Activated B cell treated with CpG ODN at 0.5 μM for 24 hours (primary cell): ENCODE measurements at places on chromosomes 7 and 10.

- DNase-seq: no peak
- no peak overlapping the region for H3K4me3 ChIP-seq
- H3K27me3 ChIP-seq: peaks cover 2% of the 10 kb centered on the region
- no peak overlapping the region for H3K27ac ChIP-seq
- H3K4me1 ChIP-seq: no peaks in the 10 kb centered on the region
Observed at GRCh38 chr10:128629111-128630096, 503.2 kb upstream of the MKI67 start.

GRCh38 chr10:116931806-116932205 lies 73.2 kb downstream of the SHTN1 start:
- DNase-seq: no peak
- no peak overlapping the region for H3K27ac ChIP-seq
- no peaks in the 10 kb centered on the region for H3K27me3 ChIP-seq
- no peaks in the 10 kb centered on the region for H3K4me1 ChIP-seq
- no peak overlapping the region for H3K4me3 ChIP-seq

DNA sequence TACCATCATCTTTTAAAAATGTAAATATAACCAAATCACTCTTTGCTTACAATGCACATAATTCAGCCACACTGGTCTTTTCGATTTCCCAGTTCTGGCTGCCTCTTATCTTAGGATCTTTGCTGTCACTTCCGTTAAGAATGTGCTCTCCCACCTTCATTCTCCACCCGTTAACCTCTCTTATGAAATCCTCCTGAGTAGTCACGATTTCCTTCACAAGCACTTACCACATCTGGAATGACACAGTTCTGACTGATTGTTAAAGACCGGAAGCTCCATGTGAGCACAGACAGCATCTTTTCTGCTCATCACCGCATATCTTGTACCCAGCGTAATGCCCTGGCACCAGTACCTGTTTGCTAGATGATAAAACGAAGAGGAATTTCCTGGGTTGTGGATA lies 84.3 kb downstream of the CUL2 start:
- no peaks in the 10 kb centered on the region for H3K4me1 ChIP-seq
- H3K36me3 ChIP-seq: peaks cover 33% of the 10 kb centered on the region
- H3K4me3 ChIP-seq: no peak overlapping the region
- no peak for DNase-seq
- no peak overlapping the region for H3K27ac ChIP-seq
- no peaks in the 10 kb centered on the region for H3K27me3 ChIP-seq

DNA sequence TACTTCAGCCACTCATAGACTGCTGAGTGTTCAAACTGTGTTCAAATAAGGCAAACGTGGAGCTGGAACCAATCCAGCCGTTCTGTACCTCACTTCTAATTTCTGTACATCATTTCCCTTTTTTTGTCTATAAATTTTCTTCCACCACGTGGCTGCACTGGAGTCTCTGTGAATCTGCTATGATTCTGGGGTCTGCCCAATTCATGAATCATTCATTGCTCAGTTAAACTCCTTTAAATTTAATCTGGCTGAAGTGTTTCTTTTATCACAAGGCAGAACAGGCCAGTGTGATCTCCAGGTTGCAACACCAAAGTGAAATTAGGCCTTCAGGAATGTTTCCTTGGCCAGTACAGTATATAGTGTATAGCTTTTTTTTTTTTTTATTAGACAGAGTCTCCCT lies 53.5 kb downstream of the DNAJC12 start:
- H3K27ac ChIP-seq: peak overlapping the region; percentile 92
- no peak for DNase-seq
- H3K4me1 ChIP-seq: peaks cover 45% of the 10 kb centered on the region
- no peaks in the 10 kb centered on the region for H3K36me3 ChIP-seq
- no peaks in the 10 kb centered on the region for H3K27me3 ChIP-seq

DNA sequence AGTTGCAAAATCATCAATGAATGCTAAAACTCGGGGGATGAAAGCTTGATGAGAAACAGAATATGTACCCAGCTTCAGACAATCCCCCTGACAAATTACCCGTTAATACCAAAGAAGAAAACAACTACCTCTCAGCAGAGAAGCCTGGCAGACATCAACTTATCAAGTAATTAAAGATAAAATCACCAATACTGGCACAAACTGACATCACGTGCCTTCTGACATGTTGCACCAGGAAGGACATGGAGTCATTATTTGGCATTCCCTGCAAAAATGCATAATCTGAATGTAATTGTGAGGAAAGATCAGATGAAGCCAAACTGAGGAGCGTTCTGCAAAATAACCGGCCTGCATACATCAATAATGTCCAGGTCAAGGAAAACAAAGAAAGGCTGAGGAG lies 7.7 kb downstream of the SLIT1 start:
- peaks cover 19% of the 10 kb centered on the region for H3K27me3 ChIP-seq
- H3K36me3 ChIP-seq: no peaks in the 10 kb centered on the region
- DNase-seq: no peak

DNA sequence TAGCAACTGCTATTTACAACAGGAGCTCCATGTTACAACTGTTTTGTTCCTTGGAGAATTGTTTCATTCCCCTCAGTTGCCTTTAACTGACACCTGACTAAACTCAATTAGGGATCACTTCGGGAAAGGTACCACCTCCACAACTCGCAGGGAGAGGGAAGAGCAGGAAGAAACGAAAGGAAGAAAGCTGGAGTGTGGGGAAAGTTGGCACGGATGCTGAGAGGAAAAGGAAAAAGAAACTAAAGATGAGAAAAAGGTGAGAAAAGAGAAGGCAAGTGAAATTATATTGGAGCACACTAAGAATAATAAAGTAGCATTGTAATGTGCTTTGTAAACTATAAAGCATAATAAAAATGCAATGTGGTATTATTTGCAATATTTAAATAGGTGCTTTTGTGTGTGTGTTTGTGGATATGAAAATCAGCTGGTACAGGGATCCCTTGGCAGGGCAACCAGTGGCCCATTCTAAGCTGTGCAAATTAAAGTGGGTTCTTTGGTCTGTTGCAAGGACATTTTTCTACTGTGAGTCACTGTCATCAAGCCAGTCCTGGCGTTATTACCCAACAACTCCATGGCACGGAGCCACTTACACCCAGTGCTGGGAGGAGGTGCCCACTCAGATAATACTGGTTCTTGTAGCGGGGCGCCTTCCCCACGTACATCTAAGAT lies 45.9 kb downstream of the HIPK2 start:
- H3K36me3 ChIP-seq: peaks cover 3% of the 10 kb centered on the region
- DNase-seq: no peak
- no peak overlapping the region for H3K4me3 ChIP-seq
- H3K4me1 ChIP-seq: peaks cover 51% of the 10 kb centered on the region
- H3K27ac ChIP-seq: peak overlapping the region; percentile 20

- no peak overlapping the region for H3K27ac ChIP-seq
- no peak overlapping the region for H3K4me3 ChIP-seq
- H3K27me3 ChIP-seq: peaks cover 4% of the 10 kb centered on the region
- no peaks in the 10 kb centered on the region for H3K4me1 ChIP-seq
- no peaks in the 10 kb centered on the region for H3K36me3 ChIP-seq
Observed at GRCh38 chr10:31253237-31253636, 65.8 kb upstream of the ZEB1 start.

DNA sequence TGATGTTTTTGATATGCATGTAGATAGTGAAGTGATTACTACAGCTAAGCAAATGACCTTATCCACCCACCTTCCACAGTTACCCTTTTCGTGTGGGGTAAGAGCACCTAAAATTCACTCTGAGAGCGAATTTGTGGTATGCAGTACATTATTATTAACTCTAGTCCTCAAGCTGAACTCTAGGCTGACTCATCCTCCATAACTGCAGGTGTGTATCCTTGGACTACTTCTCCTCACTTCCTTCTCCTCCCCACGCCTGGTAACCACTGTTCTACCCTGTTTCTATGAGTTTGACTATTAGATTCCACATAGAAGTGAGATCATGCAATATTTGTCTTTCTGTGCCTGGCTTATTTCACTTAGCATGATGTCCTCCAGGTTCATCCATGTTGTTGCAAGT lies 484.6 kb downstream of the GATA3 start:
- H3K4me3 ChIP-seq: no peak overlapping the region
- no peaks in the 10 kb centered on the region for H3K27me3 ChIP-seq

DNA sequence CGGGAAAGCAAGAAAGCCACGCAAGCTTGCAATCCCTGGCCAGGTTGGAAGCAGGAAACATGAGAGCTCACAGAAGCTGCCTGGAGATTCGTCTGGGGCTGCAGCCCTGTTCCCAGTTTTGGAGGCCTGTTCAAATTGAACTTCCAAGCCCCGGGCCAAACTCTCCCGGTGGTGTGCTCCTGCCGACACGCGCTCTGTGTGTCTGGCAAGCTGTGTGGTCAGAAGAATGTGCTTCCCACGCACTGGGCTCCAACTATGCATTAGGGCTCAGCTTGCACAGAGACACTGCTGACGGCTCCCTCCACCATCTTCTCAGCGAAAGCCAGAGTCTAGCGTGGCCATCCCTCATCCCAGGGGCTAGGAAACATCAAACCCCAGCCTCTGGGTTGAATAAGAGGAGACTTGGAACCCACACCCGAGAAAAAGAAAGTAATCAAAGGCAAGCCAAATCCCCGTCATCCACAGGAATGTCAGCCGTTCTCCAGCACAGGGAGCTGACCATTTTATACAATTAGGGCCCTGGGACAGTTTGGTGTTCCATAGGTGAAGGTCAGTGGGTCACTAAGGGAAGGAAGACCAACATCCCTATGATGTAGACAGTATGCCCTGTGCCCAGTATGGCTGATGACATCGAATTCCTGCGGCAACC lies 107.2 kb downstream of the FGFR2 start:
- no peaks in the 10 kb centered on the region for H3K36me3 ChIP-seq
- no peak overlapping the region for H3K4me3 ChIP-seq
- no peak overlapping the region for H3K27ac ChIP-seq
- no peak for DNase-seq
- H3K4me1 ChIP-seq: no peaks in the 10 kb centered on the region

- peaks cover 4% of the 10 kb centered on the region for H3K36me3 ChIP-seq
- no peaks in the 10 kb centered on the region for H3K27me3 ChIP-seq
- no peak overlapping the region for H3K4me3 ChIP-seq
- peaks cover 33% of the 10 kb centered on the region for H3K4me1 ChIP-seq
Observed at GRCh38 chr7:75732764-75733630, 5.7 kb downstream of the HIP1 start.

DNA sequence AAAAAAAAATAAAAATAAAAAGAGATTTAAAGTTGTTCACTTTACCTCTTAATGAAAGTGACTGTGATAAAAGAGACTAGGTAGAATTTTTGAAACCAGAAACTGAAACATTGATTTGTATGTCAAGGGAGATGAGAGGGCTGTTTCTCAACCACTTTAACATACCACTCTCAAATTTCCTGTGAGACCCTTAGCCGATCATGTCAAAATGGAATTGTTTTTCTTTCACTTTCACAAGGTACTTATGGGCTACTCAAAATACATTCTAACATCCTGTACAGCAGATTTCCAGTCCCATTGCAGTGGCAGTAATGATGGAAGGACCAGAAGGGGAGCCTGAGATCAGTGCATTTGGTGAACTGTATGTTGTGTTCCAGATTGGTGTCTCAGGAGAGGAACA lies 261.2 kb downstream of the PPP1R3A start:
- no peak for DNase-seq
- no peaks in the 10 kb centered on the region for H3K36me3 ChIP-seq
- H3K4me3 ChIP-seq: no peak overlapping the region
